SJSA1 (cell line): ENCODE measurements at places on chromosomes 5 and 9. TPM values are rescaled to one million over a fixed set of nuclear protein-coding genes. Genes with fewer than 3 reads are reported as not detected.

The NSUN2 gene
- total RNA-seq = 90.2 and 112 TPM in 2 replicates

The CDC20B gene
- total RNA-seq = not detected in 2 replicates

DNA sequence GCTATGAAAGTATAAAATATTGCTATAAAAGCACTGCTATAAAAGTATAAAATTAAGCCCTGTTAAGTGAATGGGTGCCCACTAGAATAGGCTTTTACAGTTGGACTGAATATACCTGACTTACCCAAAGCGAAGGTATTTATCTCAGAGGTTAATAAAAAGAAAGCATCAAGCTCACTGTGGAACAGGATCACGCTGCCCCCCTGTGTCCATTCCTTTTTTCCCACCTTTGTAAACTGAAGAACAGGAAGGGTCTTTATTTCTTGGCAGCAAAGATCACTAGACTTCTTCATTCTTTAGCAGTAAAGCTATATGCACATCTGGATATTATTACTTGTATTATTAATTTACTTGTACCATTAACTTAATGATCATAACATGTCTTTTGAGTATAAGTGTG, 22.1 kb upstream of the PLPP6 start:
- H3K4me1 ChIP-seq = no peaks in the 10 kb centered on the region
- H3K27ac ChIP-seq = no peak overlapping the region
- no peaks in the 10 kb centered on the region for H3K27me3 ChIP-seq
- H3K4me3 ChIP-seq = no peak overlapping the region
- H3K36me3 ChIP-seq = no peaks in the 10 kb centered on the region
- DNase-seq = no peak

GRCh38 chr5:122602700-122603099, 172.2 kb upstream of the SNX2 start:
- H3K4me1 ChIP-seq = no peaks in the 10 kb centered on the region
- DNase-seq = no peak
- H3K27ac ChIP-seq = no peak overlapping the region
- H3K27me3 ChIP-seq = no peaks in the 10 kb centered on the region

DNA sequence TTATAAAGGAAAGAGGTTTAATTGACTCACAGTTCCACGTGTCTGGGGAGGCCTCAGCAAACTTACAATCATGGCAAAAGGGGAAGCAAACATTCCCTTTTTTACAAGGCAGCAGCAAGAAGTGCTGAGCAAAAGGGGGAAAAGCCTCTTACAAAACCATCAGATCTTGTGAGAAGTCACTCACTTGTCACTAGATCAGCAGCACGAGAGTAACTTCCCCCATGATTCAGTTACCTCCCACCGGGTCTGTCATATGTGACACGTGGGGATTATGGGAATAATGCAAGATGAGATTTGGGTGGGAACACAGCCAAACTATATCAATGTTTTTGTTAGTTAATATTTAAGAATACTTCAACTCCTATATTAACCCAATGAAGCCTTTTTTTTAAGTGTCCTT, 275.2 kb upstream of the CDH9 start:
- no peaks in the 10 kb centered on the region for H3K36me3 ChIP-seq
- no peaks in the 10 kb centered on the region for H3K27me3 ChIP-seq
- H3K4me1 ChIP-seq = no peaks in the 10 kb centered on the region
- no peak for DNase-seq
- no peak overlapping the region for H3K4me3 ChIP-seq
- no peak overlapping the region for H3K27ac ChIP-seq
